ENCODE measurements at places on chromosomes 3 and 15. TPM values are rescaled to one million over a fixed set of nuclear protein-coding genes. Genes with fewer than 3 reads are reported as not detected.

GRCh38 chr3:27840807-27841594 lies 118.9 kb upstream of the EOMES start:
- DNase-seq = peak; percentile 10

DNA sequence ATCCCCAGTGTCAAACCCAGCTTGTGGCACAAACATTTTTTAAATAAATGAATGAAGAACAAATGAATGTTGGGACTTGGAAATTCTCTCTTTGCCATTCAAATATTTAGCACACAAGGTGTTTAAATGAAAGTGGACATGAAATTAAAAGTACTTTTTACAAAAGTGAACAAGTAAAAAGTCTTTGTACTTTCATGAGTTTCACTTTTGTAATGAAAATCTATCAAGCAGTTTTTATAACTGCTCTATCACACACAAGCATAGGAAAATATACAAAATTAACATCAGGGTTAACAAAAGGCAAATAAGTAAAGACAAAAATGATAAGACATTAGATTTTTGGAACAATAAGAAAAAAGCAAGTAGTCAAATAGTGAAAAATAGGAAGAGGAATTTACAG lies 83.9 kb upstream of the ARL6 start:
- DNase-seq = no peak

DNA sequence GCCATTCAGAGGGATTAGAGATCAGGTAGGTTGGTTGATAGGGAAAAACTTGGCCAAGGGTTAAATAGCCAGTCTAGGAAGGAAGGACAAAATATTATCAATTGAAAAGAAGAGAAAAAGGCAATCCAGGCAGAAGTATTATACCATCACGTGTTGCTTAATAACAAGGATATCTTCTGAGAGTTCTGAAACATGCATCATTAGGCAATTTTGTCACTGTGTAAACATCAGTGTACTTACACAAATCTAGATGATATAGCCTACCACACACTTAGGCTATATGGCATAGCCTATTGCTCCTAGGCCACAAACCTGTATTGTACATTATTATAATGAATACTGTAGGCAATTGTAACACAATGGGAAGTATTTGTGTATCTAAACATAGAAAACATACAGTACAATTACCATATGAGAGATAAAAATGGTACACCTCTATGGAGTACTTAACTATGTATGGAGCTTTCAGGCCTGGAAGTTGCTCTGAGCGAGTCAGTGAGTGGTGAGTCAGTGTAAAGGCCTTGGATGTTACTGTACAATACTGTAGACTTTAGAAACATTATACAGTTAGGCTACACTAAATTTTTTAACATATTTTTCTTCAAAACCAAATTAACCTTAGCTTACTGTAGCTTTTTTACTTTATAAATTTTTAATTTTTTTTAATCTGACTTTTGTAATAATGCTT lies 2.7 kb downstream of the TEX55 start:
- DNase-seq = no peak

DNA sequence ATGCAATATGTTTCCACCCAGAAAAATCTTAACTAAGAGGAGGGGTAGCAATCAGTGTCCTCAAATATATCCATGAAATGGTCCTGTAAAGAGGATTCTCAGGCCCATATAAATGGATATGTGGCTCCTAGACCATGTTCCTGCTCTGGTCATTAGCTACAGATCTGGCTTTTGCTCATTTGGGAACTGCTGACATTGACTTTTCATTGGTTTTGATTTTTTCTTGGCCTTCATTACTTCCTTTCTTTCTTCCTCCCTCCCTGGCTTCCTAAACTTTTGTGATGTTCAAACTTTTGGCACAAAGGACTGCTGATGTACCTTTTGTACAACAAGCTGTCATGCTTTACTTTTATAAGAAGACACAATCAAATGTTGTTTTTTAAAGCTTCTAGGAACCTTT lies 41.6 kb upstream of the SNRK start:
- DNase-seq = no peak

GRCh38 chr3:50327129-50327528 lies 894 bp downstream of the TUSC2 start:
- DNase-seq = no peak

GRCh38 chr15:68421115-68421551 lies 10.8 kb downstream of the ITGA11 start:
- peak; percentile 68 for DNase-seq

- DNase-seq = no peak
Measured at GRCh38 chr3:29478611-29479010, 197.7 kb downstream of the RBMS3 start.

DNA sequence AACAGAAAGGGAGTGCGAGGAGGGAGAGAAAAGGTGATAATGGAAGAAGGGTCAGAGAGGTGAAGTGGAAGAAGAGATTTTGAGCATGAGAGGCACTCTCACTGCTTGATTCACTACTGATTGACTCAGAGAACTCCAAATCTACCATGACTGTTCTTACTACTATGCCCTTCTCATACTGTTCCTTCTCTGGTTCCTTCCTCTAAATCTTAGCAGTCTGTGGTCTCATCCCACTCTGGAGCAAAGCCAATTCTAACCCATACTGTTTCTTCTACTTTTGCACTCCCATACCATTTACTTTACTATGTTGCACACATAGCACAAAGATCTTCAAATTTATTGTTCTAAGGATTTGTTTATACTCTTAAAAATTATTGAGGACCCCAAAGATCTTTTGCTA lies 100.8 kb downstream of the DTWD1 start:
- no peak for DNase-seq

DNA sequence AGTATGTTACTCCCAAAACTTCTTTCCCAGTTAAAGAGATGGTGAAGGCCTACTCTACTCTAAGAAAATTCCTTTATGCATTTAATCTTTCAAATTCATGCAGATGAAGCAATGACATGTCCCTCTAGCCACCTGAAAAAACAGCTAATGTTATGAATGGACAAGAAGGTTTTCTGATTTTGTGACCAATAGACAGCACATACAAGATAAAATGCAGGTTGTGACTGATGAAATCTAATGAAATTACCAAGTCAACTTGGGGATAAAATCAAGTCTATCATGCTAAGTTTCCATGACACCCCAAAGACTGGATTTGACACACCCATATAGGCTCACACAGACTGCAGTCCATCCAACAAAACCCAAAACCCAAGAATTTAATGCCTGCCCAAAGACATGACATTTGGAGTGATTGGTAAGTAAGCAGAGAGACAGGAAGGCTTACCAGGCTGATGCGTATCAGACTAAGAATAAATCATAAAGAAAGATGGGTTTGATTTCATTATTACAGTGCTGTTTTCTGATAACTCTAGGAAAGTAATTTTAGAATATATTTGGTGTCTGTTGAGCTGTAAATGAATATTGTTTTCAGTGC lies 26.4 kb downstream of the CD47 start:
- no peak for DNase-seq

The FBXO40 gene
- total RNA-seq = not detected

DNA sequence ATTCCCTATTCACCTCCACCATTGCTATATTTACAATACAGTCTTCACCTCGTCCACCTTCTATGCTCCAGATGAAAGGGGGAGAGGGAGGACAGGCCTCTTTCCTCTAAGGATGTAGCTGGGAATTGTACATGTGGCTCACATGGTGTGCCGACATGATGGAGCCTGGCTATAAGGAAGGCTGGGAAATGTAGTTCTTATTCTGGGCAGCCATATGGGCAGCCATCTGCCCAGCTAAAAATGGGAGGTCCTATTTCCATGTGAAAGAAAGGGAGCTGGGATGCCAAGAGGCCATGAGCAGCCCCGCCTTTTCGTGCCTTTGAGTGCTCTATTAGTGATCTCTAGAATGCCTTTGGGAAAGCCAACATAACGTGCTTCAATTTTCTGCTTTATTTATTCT lies 27.1 kb upstream of the MGLL start:
- DNase-seq = no peak

GRCh38 chr3:190491533-190492054 lies 22.3 kb upstream of the IL1RAP start:
- no peak for DNase-seq

DNA sequence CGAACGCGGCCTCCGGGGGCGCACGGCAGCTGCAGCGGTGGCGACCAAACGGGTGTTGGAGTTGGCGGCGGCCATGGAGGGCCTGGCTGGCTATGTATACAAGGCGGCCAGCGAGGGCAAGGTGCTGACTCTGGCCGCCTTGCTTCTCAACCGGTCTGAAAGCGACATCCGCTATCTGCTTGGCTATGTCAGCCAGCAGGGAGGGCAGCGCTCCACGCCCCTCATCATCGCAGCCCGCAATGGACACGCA lies 725 bp downstream of the FEM1B start:
- DNase-seq = no peak

- no peak for DNase-seq
Measured at GRCh38 chr15:46126581-46126980, 491.8 kb downstream of the SQOR start.

All from HT-29 (cell line).